ENCODE measurements at places on chromosomes 7 and 10. TPM values are rescaled to one million over a fixed set of nuclear protein-coding genes. Genes with fewer than 3 reads are reported as not detected.

DNA sequence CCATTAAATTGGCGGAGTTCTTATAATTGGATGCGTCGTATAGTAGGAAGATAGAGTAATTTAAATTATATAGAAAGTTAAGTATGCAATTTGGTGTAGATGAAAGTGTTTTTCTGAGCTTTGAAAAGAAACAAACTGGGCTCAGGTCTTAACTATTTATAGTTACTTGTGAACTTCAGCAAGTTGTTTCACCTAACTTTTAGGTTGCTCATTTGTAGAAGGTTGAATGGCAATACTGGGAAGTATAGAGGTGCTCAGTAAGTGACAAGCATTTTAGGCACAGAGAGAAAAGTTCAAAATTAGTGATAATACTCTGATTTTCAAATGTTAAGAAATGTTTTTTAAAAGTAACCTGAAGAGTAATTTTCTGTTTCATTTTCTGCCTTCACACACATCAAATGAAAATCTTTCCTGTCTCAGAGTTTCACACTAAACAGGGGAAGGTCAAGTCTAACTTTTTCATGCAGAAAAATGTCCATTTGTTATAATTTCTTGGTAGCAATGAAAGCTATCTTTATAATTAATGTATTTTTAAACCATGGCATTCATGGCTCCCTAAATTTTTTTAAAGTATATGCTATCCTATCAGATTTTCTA, 146.5 kb downstream of the PHF14 start:
- no peak for DNase-seq
- H3K36me3 ChIP-seq: peaks cover 3% of the 10 kb centered on the region
- peaks cover 24% of the 10 kb centered on the region for H3K4me1 ChIP-seq
- peak overlapping the region; percentile 81 for H3K27ac ChIP-seq

DNA sequence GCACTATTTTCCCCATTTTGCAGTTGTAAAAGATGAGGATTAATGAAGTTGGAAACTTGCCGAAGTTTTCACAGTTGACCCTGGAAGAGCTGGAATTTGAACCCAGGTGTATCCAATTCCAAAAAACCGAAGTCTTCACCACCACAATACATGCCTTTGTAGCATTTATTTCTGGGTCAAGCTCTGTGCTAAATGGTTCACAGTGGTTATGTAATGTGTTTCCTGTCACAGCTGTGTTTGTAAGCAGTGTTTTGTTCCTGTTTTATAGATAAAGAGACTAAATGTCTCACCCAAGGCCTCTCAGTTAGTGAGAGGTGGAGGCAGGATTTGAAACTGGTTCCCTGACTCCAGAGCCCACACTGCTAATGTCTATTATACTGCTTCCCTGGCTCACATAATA, 17.6 kb downstream of the SFTPA2 start:
- H3K36me3 ChIP-seq: peaks cover 3% of the 10 kb centered on the region
- H3K4me1 ChIP-seq: peaks cover 25% of the 10 kb centered on the region
- no peak overlapping the region for H3K27ac ChIP-seq
- no peak overlapping the region for H3K4me3 ChIP-seq

DNA sequence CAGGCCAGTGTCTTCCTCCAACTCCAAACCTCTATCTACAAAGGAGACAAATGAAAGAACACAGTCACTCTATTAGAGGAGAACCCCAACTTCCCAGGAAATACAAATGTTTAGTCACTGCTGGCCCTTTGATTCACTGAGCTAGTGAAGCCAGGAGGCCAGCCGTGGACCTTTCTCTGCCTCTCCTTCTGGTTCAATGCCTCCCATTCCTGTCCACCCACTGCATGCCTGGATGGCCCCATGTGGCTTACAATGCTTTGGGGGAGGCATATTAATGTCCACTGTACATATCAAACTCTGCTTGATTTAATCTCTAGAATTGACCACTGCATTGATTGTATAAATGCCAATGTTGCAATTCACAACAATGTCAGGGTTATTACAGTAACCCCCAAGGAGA, 687.3 kb downstream of the KCNMA1 start:
- no peak overlapping the region for H3K27ac ChIP-seq
- no peak for DNase-seq

DNA sequence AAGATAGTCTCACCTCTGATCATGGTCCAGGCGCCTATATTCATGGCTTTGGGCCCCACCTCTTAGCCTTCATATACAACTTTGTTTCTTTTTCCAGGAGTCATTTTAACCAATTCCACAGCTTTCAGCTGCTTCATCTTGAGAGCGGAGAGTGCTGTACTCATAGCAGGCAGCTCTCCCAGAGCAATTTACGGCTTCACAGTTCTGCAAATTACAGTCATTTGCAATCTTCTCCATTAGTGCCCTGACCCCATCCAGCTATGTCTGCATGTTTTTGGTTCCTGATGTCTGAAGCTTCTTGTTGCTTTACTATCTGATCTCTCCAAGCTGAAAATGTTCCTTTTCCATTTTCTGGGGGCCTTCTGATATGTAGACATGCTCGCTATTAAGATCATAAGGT, 18.0 kb upstream of the MEST start:
- no peaks in the 10 kb centered on the region for H3K36me3 ChIP-seq
- DNase-seq: no peak
- H3K4me1 ChIP-seq: peaks cover 10% of the 10 kb centered on the region
- no peaks in the 10 kb centered on the region for H3K27me3 ChIP-seq
- no peak overlapping the region for H3K4me3 ChIP-seq
- H3K27ac ChIP-seq: no peak overlapping the region

DNA sequence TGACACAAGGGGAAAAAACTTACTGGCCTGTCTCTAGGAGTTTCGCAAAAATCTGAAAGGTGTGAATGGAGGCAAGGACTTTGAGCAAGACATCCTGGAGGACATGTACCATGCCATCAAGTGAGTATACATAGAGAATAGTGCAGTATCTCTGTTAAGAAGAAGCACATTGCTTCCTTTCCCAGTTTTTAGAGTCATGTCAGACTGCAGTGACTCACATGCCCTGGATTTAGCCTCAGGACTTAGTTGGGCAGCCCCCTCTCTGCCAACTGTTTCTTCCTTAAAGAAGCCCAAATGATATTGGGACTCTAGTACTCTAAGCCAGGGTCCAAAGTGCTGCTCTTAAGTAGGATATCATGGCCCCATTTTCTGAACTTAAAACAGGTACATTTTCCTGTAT, 28.1 kb upstream of the NFKB2 start:
- H3K4me3 ChIP-seq: no peak overlapping the region
- no peaks in the 10 kb centered on the region for H3K4me1 ChIP-seq
- no peak overlapping the region for H3K27ac ChIP-seq
- DNase-seq: no peak

- no peak overlapping the region for H3K27ac ChIP-seq
- H3K27me3 ChIP-seq: peaks cover 13% of the 10 kb centered on the region
- no peak overlapping the region for H3K4me3 ChIP-seq
- H3K36me3 ChIP-seq: peaks cover 2% of the 10 kb centered on the region
- peaks cover 29% of the 10 kb centered on the region for H3K4me1 ChIP-seq
Observed at GRCh38 chr7:122140918-122141317, 3.1 kb downstream of the AASS start.

The ADCYAP1R1 gene
- not detected for total RNA-seq
